NCI-H2029 (cell line): ENCODE measurements at places on chromosomes 3 and 15.

- no peak for DNase-seq
Measured at GRCh38 chr3:43062564-43063040, 43.3 kb downstream of the POMGNT2 start.

GRCh38 chr3:71022551-71023335 is 560.8 kb downstream of the FOXP1 start:
- no peak for DNase-seq

DNA sequence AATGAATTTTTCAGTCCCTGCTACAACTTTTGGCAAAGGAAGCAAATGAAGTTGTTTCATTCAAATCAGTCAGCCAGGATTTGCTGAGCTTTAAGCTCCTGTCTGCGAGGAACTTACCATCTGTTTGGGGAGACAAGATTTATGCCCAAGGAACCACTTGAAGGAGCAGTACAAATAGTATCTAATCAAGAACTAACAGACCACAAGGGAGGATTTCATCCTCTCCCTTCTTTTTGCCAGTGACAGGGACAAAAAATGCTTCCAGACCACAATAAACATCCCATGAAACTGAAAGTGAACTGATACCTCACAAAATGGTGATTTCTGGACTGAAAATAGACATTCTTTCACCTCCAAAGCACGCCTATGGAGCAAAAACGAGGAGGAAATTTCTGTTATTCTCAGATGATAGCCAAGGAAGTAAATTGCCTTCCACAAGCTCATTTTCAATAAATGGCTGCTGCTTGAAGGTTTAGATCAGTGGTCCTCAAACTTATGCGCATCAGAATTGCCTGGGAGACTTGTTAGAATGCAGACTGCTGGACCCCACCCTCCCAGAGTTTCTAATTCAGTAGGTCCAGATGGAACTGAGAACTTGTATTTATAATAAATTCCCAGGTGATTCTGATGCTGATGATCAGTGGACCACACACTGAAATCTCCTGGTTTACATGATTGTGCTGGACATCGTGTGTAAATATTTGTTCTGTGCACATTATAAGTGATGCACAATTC is 202.4 kb upstream of the GADL1 start:
- DNase-seq: no peak

GRCh38 chr3:17355591-17355990 is 386.8 kb downstream of the TBC1D5 start:
- DNase-seq: no peak

- no peak for DNase-seq
Measured at GRCh38 chr3:179837374-179837773, 184.5 kb downstream of the USP13 start.
